Endothelial cell of umbilical vein (primary cell): ENCODE measurements at places on chromosomes 3 and 15. TPM values are rescaled to one million over a fixed set of nuclear protein-coding genes. Genes with fewer than 3 reads are reported as not detected.

- DNase-seq: peak; percentile 92
- peaks cover 4% of the 10 kb centered on the region for H3K27me3 ChIP-seq
- peaks cover 7% of the 10 kb centered on the region for H3K4me1 ChIP-seq
- peak overlapping the region; percentile 59 for H3K27ac ChIP-seq
- H3K36me3 ChIP-seq: no peaks in the 10 kb centered on the region
Observed at GRCh38 chr3:98655666-98656065, 62.3 kb upstream of the CPOX start.

The CCK gene
- polyA plus RNA-seq: not detected in 2 replicates

The MTFMT gene
- polyA plus RNA-seq: 5.3 and 7.5 TPM in 2 replicates

- no peak overlapping the region for H3K27ac ChIP-seq
- H3K4me3 ChIP-seq: no peak overlapping the region
- H3K27me3 ChIP-seq: no peaks in the 10 kb centered on the region
- H3K36me3 ChIP-seq: no peaks in the 10 kb centered on the region
Observed at GRCh38 chr15:40859206-40859851, 14.7 kb downstream of the RHOV start.

GRCh38 chr15:40420793-40421192, 15.2 kb downstream of the IVD start:
- peaks cover 7% of the 10 kb centered on the region for H3K36me3 ChIP-seq
- H3K27me3 ChIP-seq: no peaks in the 10 kb centered on the region
- no peak for DNase-seq
- no peaks in the 10 kb centered on the region for H3K4me1 ChIP-seq

The INAFM2 gene
- polyA plus RNA-seq: 9.4 and 10.4 TPM in 2 replicates

The INKA1 gene
- 37.8 and 57.7 TPM in 2 replicates for polyA plus RNA-seq

DNA sequence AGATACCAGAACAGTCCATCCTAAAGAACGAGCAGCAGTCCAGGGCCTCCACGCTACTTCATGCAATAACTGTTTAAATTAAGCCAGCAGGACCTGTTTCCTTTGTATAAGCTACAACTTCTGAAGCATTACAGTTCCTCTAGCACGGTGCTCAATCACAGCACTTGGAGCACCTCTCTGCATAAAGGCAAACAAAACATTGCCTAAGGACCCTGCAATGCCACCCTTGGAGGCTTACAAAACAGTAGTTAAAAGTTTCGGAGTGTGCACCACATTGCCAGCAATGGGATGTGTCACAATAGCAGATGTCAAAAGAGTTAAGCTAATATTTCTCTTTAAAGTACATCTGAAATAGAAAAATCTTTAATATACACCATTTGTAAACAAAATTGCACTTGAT, 2.6 kb upstream of the VPS39 start:
- DNase-seq: no peak
- peaks cover 13% of the 10 kb centered on the region for H3K36me3 ChIP-seq
- H3K27ac ChIP-seq: no peak overlapping the region
- H3K27me3 ChIP-seq: no peaks in the 10 kb centered on the region
- no peak overlapping the region for H3K4me3 ChIP-seq
- H3K4me1 ChIP-seq: peaks cover 10% of the 10 kb centered on the region

The RAB6B gene
- polyA plus RNA-seq: 1.7 and 2.1 TPM in 2 replicates
